Activated CD4-positive, alpha-beta T cell treated with anti-CD3 and anti-CD28 coated beads for 36 hours (primary cell): ENCODE measurements at places on chromosomes 7 and 10. TPM values are rescaled to one million over a fixed set of nuclear protein-coding genes. Genes with fewer than 3 reads are reported as not detected.

GRCh38 chr10:120667276-120667675 is 183.9 kb upstream of the WDR11 start:
- no peak overlapping the region for H3K27ac ChIP-seq
- H3K4me3 ChIP-seq, result no peak overlapping the region
- H3K27me3 ChIP-seq, result no peaks in the 10 kb centered on the region

GRCh38 chr7:79973455-79973854 is 161.2 kb upstream of the GNAI1 start:
- H3K4me3 ChIP-seq, result no peak overlapping the region
- H3K36me3 ChIP-seq, result no peaks in the 10 kb centered on the region
- DNase-seq, result no peak
- no peak overlapping the region for H3K27ac ChIP-seq
- H3K4me1 ChIP-seq, result peaks cover 5% of the 10 kb centered on the region

The TMEM236 gene
- 0.05 TPM for total RNA-seq

DNA sequence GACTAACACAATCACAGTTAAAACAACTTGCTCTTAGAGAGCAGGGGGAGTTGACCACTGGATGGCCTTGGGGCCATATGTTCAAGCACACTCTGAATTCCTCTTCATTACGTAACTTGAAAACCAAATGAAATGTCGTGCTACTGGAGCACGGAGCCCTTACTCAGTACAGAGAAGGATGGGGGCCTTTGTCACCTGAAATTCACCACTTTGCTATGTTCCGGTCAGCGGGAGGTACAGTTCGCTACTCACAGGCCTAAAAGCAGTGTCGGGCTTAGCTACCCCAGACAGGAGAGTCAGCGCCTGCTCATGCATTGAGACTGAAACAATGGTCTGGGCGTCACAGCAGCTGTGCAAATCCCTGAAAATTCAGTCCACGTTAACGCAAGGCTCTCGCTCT is 39.6 kb downstream of the GLI3 start:
- no peak overlapping the region for H3K27ac ChIP-seq
- H3K36me3 ChIP-seq, result no peaks in the 10 kb centered on the region
- H3K27me3 ChIP-seq, result peaks cover 7% of the 10 kb centered on the region
- peaks cover 25% of the 10 kb centered on the region for H3K4me1 ChIP-seq
- no peak overlapping the region for H3K4me3 ChIP-seq

The TMEM213 gene
- total RNA-seq, result not detected

DNA sequence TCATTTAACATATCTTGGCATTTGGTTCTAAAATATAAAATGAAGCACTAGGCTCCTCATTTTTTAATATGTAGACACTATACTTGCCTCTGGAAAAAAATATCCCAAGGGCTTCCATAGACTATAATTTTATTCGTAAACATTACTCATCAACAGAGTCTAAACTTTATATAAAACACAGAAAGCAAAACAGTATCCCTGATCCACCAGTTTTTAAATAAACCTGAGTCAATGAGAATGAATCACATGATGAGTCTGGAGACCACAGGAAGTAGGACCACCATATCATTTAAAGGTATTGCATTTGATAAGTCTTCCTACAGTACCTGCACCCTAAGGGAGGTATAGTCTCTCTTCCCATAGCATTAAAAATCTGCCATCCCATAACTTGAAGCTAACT is 228.0 kb downstream of the DGKI start:
- no peak overlapping the region for H3K27ac ChIP-seq
- no peaks in the 10 kb centered on the region for H3K36me3 ChIP-seq
- peaks cover 5% of the 10 kb centered on the region for H3K27me3 ChIP-seq
- no peak overlapping the region for H3K4me3 ChIP-seq
- DNase-seq, result no peak

DNA sequence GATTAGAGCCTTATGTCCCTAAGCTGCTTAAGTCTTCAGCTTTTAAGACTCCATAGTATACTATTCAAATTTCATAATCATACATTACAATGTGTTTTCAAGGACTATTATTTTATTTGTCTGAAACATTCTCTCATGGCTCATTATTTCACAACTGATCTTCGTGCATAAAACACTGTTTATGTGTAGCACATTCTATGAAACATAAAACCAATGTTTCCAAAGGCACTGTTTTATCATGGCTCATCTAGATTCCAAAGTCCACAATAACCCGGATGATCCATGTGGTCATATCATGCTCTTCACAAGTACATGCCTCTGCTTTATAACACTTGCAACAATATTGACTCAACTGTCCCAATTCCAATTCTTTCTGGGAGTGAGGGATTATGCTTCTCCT is 806.1 kb downstream of the TNS3 start:
- H3K27ac ChIP-seq, result no peak overlapping the region
- no peaks in the 10 kb centered on the region for H3K4me1 ChIP-seq
- no peaks in the 10 kb centered on the region for H3K36me3 ChIP-seq
- DNase-seq, result no peak
- no peak overlapping the region for H3K4me3 ChIP-seq
- H3K27me3 ChIP-seq, result no peaks in the 10 kb centered on the region

DNA sequence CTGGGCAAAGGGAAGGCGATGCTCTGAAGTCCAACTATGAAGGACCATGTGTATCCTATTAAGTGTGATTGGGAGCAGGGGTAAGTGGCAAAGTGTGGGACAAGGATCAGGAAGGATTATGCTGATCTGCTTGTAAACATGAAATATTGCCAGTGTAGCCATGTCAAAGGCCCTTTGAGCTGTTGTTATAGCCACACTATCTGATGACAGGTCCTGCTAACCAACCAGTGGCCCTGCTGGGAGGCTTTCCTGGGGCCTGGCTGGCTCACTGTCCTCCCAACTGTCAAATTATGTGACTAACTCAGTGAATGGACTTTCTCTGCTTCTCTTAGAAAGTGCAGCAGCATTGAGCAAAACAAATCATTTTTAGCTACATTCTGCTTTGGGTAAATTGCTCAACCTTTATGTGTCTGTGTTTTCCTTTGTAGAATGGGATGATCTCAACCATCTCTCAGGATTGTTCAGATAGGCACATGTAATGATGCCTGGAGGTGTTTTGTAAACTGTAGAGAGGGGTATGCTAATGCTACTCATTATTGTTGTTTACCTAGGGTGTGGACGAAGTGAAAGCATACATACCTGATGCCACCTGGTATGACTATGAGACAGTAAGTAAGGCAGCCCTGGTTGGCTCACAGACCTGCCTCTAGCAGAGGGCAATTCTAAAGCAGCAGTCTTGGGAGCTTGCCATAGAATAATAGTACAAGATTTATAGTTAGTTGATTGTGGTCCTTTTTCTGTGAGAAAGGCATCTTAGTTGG is 47.4 kb downstream of the MGAM2 start:
- H3K4me3 ChIP-seq, result no peak overlapping the region
- H3K4me1 ChIP-seq, result no peaks in the 10 kb centered on the region
- DNase-seq, result no peak
- H3K27me3 ChIP-seq, result peaks cover 2% of the 10 kb centered on the region

DNA sequence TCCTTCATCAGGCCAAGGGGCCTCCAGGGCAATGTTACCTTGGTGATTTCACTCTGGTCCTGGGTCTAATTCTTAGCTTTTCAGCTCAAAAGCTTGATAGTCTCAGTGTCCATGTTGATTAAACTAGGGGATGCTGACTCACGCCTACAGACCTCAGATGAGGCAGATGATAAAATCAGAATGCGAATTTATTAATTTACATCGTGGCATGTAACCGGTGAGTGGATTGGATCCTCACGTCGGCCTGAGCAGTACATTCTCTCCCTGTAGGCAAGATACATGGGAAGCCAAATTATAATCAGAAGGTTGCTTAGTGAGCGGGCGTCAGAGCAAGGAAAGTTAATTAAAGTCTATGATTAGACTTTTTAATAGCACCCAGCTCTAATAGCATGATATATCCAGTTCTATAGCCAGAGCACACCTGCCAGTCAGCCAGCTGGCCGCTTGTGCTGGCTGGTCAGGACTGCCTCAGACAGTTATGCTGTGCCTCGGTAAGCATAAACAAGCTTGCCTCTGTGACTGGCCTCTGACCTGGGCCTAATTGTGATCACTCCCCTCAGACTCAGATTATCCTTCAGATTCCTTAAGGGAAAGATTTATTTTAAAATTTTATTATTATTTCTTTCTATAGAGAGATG is 20.2 kb upstream of the CPA5 start:
- H3K4me1 ChIP-seq, result peaks cover 5% of the 10 kb centered on the region
- H3K27ac ChIP-seq, result no peak overlapping the region
- no peak for DNase-seq
- no peaks in the 10 kb centered on the region for H3K27me3 ChIP-seq
- no peaks in the 10 kb centered on the region for H3K36me3 ChIP-seq
- no peak overlapping the region for H3K4me3 ChIP-seq

GRCh38 chr7:131921016-131921415 is 364.6 kb upstream of the PODXL start:
- no peak for DNase-seq
- H3K36me3 ChIP-seq, result no peaks in the 10 kb centered on the region
- H3K27me3 ChIP-seq, result peaks cover 3% of the 10 kb centered on the region
- H3K27ac ChIP-seq, result no peak overlapping the region
- H3K4me3 ChIP-seq, result no peak overlapping the region
- peaks cover 4% of the 10 kb centered on the region for H3K4me1 ChIP-seq
